ENCODE measurements at places on chromosomes 5 and 9.

DNA sequence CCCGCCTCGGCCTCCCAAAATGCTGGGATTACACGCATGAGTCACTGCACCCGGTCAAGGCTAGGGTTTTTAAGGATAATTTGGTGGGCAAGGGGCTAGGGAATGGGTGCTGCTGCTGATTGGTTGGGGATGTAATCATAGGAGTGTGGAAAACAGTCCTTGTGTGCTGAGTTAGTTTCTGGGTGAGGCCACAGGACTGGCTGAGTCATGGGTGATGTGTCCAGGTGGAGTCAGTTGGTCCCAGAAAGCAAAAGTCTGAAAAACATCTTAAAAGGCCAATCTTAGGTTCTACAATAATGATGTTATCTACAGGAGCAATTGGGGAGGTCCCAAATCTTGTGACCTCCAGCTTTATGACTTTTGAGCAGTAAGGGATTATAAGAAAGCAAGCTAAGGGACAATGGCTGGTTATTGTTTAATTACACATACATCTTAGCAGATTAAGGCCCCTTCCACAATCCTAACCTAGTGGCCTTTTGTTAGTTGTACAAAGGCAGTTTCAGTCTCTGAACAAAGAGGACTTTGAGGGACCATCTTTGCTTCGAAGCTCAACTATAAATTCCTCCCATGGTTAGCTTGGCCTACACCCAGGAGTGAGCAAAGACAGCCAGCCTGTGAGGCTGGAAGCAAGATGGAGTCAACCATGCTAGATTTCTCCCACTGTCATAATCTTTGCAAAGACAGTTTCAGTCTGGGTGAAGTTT, 5.5 kb upstream of the AOPEP start:
- DNase-seq = no peak

- DNase-seq = no peak
These were observed 304.5 kb downstream of the CWC27 start for GRCh38 chr5:65073250-65073661.

DNA sequence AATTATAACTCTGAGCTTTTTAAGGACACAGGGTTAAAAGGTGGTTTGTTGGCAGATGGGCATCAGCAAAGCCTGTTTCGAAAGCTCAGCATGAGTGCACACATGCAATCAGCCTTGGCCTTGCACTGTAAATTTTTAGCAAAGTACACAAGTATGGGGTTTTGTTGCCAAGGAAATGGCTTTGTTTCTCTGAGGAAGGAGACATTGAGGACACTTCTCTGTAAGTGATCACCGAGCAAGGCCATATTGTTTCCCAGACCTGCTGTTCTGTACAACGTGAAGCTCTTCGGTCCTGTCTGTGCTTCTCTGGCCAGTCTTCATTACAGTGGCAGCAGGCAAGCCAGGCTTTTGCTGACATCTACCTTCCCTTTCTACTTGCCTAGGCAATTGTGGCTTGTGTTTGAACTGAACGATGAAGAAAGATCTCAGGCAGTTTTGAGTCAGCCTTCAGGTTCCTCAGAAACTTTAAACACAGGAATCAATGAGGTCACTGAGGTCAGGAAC, 27.9 kb upstream of the GLRX start:
- peak; percentile 46 for DNase-seq

DNA sequence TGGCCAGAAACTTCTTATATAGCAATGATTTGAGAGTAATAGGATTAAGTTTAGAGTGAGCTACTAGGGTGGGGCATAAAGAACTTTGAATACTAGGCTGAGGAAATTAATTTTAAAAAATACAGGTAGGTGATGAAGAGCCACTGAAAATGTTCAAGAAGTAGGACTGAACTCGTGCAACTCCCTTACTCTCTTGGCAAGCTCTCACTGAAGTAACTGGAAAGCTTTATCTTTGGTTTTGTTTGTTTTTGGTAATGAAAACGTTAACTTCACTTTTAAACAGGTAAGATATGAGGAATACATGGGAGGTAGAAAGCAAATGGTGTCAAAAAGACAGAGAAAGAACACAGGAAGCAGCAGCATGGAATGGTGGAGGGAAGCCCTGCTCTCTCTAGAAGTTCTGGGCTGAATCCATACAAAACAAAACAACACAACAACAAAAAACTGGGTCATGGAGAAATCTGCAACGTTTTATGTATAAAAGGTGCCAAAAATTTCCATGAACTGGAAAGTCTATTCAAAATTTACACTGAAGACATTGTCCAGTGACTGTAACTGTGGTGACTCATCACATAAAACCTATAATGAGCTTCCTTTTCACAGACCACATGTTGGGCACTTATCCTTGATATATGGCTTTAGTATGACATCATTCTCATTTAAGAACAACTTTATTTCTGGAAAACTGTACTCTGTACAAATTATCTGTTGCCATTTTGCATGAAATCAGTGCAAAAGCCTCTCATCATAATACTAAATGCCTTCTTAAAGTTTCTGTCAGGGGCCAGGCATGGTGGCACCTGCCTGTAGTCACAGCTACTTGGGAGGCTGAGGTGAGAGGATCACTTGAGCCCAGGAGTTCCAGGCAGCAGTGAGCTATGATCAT, 91.2 kb upstream of the CHD1 start:
- peak; percentile 10 for DNase-seq

DNA sequence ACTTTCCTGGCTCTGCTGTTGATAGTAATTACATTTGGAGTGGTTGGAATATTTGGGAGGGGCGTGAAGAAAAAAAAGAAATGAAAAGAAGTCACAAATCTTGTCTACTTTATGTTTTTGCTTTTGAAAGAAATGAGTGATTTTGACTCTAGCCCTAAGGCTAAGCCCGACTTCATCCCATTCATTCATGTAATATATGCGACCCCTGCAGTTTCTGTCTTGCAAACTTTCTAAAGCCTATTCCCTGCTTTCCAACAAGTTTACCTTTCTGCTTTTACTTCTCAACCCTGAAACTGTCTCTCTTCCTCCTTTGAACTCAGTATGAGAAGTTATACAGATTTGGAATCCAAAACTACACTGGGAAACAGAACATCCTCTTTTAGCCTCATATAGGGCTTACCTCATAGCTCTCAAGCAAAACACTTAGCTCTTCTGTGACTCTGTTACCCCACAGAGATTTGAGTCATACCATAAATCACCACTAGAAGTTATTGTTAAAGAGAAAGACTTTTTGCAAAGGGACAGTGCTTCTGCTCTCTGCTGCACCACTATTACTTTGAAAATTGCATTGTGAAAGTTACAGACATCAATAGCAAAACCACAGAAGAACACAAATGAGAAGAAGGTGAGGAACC, 1.6 kb downstream of the CFAP95 start:
- DNase-seq = no peak

DNA sequence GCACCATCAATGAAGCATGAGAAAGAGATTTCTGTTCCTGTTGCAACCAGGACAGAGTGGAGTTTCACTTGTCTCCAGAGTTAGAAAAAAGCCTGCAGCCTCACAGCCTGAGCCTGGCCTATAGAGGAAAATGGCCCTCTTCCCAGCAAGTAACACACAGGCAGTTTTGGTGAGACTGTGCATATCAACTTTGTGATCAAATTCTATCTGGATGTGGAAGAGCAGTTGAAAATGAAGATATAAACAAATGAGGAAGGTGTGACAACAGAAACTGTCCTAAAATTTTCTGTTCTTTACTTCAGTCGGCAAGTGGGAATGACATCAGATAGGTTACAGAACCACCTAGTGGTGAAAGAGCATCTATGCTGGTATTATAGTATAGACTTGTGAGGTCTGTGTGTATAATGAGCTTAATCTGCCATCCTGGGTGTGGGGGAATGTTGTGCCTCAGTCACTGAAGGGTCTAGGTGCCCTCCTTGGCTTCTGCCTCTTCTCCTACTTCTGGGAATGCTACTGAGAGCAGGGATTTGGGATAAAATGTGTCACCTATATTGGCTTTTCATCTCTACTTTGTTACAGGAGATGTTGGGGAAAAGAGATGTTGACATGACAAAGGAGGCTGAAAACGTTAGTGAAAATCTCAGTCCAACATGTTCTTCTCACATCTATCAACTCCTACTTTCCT, 28.2 kb downstream of the YIPF5 start:
- no peak for DNase-seq

- no peak for DNase-seq
These were observed 155.1 kb downstream of the AGTPBP1 start for GRCh38 chr9:85586684-85587083.

DNA sequence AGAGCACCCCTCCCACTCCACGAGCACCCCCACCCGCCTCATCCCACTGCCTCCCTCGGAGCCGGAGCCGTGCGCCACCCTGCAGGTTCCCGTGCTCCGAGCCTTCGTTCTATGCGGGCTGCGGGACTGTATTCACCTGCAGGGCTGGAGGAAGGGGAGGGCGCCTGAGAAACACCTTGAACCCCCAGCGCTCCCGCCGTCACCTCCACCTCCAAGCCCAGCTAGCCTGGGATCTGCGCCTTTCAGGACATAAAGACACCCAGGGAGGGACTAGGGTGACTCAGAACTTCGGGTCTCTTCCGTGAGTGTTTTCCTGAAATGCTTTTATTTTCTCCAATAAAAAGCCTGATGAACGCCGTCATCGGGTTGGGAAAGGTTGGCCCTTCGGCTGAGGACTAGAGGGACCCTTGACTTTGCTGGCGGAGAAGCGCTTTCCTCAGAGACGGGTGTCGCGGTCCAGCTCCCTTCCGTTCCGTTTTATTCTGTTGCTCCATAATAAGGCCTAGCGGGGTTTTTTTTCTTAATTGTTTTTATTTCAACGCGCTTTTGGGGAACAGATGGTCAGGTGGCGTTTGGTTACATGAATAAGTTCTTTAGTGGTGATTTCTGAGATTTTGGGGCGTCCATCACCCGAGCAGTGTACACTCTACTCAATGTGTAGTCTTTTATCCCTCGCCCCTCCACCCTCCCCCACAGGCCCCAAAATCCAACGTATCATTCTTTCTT, 4.6 kb downstream of the TLX3 start:
- no peak for DNase-seq

- DNase-seq = no peak
These were observed 67.2 kb downstream of the CDH18 start for GRCh38 chr5:19920761-19921160.

GRCh38 chr5:20678386-20678785, 690.4 kb upstream of the CDH18 start:
- DNase-seq = no peak

DNA sequence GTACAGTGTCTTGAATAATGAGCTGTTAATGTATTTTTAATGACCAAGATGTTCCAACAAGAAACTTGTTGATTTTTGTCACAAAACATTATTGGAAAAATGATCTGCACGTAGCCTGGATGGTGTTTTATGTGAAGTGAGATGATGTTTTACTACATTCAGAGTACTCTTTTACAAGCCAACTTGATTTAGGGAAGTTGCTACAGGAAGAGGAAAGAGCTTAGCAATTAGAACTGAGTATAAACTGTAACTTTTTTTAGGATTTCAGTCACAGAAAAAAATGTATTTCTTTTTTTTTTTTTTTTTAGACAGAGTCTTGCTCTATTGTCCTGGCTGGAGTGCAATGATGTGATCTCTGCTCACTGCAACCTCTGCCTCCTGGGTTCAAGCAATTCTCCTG, 113.6 kb upstream of the ADRA1B start:
- DNase-seq = no peak

- peak; percentile 74 for DNase-seq
These were observed 21.7 kb downstream of the ANKRD55 start for GRCh38 chr5:56211298-56211865.

- no peak for DNase-seq
These were observed 8.0 kb downstream of the NTNG2 start for GRCh38 chr9:132169672-132170392.
